Daoy (cell line): ENCODE measurements at places on chromosomes 1 and 21.

DNA sequence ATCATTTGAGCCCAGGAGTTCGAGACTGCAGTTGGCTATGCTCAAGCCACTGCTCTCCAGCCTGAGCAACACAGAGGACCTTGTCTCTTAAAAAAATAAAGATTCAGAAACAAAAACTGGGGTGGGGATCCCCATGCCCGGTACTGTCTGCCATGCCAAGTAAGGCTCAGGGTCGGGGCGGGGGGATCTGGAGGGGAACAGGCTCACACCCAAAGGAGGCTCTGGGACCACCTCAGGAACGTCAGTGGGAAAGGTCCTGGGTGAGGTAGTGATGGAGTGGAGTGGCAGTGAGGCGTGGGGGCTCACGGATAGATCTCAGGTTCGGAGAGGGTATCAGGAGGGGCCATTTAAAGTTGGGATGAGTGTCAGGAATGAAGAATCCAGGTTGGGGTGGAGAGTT is 765 bp upstream of the S100A4 start:
- no peak for DNase-seq

- peak; percentile 94 for DNase-seq
These were observed 28.2 kb downstream of the BATF3 start for GRCh38 chr1:212671342-212672031.

GRCh38 chr1:235885655-235886262 is 19.1 kb upstream of the LYST start:
- DNase-seq: no peak

- DNase-seq: peak; percentile 65
These were observed 428.3 kb upstream of the ZRANB2 start for GRCh38 chr1:71509051-71509595.

DNA sequence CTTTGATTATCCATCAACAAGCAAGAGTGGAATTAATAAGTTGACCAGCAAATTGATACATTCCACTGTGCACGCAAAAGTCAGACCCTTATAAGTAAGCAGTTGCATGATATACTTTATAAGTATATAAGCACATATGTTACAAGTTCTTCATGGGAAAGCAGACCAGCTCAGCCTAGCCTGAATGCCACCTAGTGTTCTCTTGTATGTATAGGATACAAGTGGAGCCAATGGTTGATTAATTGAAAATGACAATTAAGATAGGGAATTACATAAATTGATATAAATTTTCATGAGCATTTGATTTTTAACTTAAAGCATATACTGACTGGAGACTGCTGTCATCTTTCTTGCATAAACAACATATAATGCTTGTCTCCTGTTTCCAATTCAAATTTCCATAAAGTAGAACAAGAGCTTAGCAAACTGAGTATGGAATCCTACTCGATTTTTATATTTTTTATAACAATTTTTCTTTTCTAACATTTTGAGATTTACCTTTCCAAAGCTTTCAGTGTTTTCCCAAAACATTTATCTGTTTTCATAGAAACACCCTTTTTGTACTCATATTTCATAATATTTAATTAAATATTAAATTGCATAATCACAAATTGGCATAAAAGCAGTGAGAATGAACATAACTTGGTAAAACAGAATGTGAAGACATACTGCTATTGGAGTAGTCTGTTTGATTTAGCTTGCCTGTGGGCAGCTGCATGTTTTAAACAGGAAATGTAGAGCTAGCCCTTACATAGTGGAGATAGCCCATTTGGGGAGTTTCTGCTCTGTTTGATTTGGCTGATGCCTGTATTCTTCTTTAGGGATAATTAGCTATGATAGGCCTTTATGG is 62.8 kb downstream of the MAGI3 start:
- DNase-seq: peak; percentile 57

GRCh38 chr1:203267912-203268311 is 37.4 kb upstream of the BTG2 start:
- no peak for DNase-seq
